Activated CD8-positive, alpha-beta memory T cell treated with anti-CD3 and anti-CD28 coated beads, Interleukin-2, amount 10 ng/mL, durations not matched to agents 7 days and 5 days (primary cell): ENCODE measurements at places on chromosomes 11 and 22. TPM values are rescaled to one million over a fixed set of nuclear protein-coding genes. Genes with fewer than 3 reads are reported as not detected.
A peak's percentile ranks its signal among the peaks of the same experiment; 100 is the strongest.

GRCh38 chr11:15557457-15558230 is 442.9 kb downstream of the INSC start:
- no peaks in the 10 kb centered on the region for H3K36me3 ChIP-seq
- no peak overlapping the region for H3K27ac ChIP-seq
- no peaks in the 10 kb centered on the region for H3K4me1 ChIP-seq
- H3K4me3 ChIP-seq: no peak overlapping the region
- no peaks in the 10 kb centered on the region for H3K27me3 ChIP-seq

MS4A6A gene
- not detected for total RNA-seq

OR5A1 gene
- total RNA-seq: not detected

DNA sequence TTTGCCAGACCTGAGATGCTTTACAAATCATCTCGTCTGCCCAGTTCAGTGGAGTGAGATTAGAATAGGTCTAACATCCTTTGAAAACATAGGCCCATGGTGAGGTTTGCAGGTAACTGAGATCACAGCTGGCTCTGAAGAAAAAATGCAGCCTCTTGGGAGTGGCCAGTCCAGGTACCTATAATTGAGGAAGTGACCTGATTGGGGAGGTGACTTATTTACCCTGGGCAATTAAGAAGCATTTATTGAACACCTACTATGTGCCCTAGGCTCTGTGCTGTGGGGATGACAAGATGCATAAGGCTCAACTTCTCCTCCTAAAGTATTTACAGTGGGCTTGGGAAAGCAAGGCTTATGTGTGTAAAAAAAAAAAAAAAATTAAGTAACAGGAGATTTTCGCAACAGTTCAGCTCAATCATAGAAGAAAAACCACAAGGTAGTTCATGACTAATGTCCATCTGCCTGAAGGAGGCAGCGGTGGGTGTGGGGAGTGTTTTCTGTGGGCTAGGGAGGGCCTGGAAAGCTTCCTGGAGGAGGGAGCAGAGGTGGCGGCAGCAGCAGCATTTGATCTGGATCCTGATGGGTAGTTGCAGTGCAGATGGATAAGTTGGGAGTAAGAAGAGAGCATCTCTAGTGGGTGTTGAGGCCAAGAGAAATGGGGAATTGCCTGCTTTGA is 16.1 kb downstream of the MICAL2 start:
- no peak overlapping the region for H3K4me3 ChIP-seq
- H3K27me3 ChIP-seq: no peaks in the 10 kb centered on the region
- peaks cover 5% of the 10 kb centered on the region for H3K36me3 ChIP-seq
- H3K4me1 ChIP-seq: peaks cover 59% of the 10 kb centered on the region

DNA sequence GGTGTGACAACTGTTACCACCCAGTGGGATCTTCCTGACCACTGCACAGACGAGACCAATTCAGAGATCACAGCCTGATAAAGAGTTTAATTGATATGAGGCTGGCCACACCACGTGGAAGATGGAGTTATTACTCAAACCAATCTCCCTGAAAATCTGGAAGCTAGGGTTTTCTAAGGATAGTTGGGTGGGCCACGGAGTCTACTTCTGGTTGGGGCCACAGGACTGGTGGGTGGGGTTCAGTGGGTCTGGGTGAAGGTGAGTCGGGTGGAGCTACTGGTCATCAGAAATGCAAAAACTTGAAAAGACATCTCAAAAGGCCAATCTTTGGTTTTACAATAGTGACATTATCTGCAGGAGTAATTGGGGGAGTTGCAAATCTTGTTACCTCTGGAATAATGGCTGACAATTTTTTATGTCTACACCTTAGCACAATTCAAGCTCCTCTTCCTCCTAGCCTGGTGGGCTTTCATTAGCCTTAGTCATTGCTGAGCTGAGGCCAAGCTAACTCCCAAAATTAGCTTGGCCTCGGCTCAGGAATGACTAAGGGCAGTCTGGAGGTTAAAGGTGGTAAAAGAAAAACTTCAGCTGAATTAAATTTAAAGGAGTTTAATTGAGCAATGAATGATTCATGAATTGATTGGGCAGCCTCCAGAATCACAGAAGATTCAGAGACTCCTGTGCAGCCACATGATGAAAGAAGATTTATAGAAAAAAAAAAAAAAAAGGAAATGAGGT is 13.1 kb downstream of the C11orf96 start:
- no peaks in the 10 kb centered on the region for H3K36me3 ChIP-seq
- H3K4me3 ChIP-seq: no peak overlapping the region
- no peak overlapping the region for H3K27ac ChIP-seq

MAML2 gene
- 14.5 TPM for total RNA-seq

PTGDR2 gene
- 3.7 TPM for total RNA-seq

- no peak overlapping the region for H3K27ac ChIP-seq
- no peaks in the 10 kb centered on the region for H3K36me3 ChIP-seq
- H3K4me1 ChIP-seq: no peaks in the 10 kb centered on the region
- H3K4me3 ChIP-seq: no peak overlapping the region
- DNase-seq: no peak
- no peaks in the 10 kb centered on the region for H3K27me3 ChIP-seq
Observed at GRCh38 chr11:27458182-27458581, 14.4 kb downstream of the LGR4 start.

CYTH4 gene
- total RNA-seq: 97.8 TPM

DNA sequence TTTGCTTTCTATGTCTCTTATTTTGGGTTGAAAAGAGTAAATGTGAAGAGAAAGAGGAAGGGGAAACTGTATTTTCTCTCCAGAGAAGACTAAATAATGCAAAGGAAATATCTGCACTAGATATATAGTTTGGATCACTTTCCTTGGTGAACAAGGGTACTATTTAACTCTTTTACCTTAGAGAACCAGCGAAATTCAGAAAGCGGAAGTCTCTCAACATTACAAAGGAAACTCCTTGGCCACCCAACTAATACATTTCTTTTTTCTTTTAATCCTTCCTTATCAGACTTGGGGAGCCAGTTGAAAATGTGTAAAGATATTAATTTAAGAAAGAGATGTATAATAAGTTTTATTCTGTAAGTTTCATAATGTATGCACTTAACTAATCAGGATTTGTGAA is 64.2 kb downstream of the SESN3 start:
- no peaks in the 10 kb centered on the region for H3K27me3 ChIP-seq
- H3K27ac ChIP-seq: no peak overlapping the region
- peaks cover 10% of the 10 kb centered on the region for H3K4me1 ChIP-seq
- no peak overlapping the region for H3K4me3 ChIP-seq

DNA sequence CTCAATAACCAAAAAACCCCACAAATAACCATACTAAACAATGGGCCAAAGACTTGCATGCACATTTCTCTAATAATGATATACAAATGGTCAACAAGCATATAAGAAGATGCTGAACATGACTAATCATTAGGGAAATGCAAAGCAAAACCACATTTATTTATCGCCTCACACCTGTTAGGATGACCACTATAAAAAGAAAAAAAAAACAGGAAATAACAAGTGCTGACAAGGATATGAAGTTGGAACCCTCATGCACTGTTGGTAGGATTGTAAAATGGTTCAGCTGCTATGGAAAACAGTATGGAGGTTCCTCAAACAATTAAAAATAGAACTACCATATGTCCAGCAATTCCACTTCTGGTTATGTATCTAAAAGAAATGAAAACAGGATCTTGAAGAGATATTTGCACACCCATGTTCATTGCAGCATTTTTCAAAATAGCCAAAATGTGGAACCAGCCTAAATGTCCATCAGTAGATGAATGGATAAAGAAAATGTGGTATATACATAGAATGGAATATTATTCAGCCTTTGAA is 66.2 kb downstream of the AMBRA1 start:
- no peaks in the 10 kb centered on the region for H3K27me3 ChIP-seq
- no peak overlapping the region for H3K4me3 ChIP-seq
- H3K36me3 ChIP-seq: peaks cover 12% of the 10 kb centered on the region
- DNase-seq: no peak

TTC36 gene
- total RNA-seq: 0.82 TPM

GRCh38 chr11:44596525-44597276 is 31.2 kb downstream of the CD82 start:
- peaks cover 40% of the 10 kb centered on the region for H3K4me1 ChIP-seq
- DNase-seq: peak; percentile 79
- H3K36me3 ChIP-seq: peaks cover 4% of the 10 kb centered on the region
- H3K4me3 ChIP-seq: peak overlapping the region; percentile 43

DDI1 gene
- total RNA-seq: not detected

- DNase-seq: no peak
- H3K27me3 ChIP-seq: no peaks in the 10 kb centered on the region
- no peak overlapping the region for H3K4me3 ChIP-seq
- peaks cover 4% of the 10 kb centered on the region for H3K36me3 ChIP-seq
- no peak overlapping the region for H3K27ac ChIP-seq
- H3K4me1 ChIP-seq: peaks cover 47% of the 10 kb centered on the region
Observed at GRCh38 chr11:95684701-95685100, 104.9 kb downstream of the FAM76B start.

GRCh38 chr11:110431051-110431672 is 1.4 kb downstream of the FDX1 start:
- peaks cover 49% of the 10 kb centered on the region for H3K4me1 ChIP-seq
- peak overlapping the region; percentile 97 for H3K27ac ChIP-seq

GRCh38 chr22:23216461-23217170 is 36.3 kb downstream of the BCR start:
- H3K27me3 ChIP-seq: no peaks in the 10 kb centered on the region
- DNase-seq: peak; percentile 71
- no peaks in the 10 kb centered on the region for H3K36me3 ChIP-seq
- no peak overlapping the region for H3K4me3 ChIP-seq

- no peaks in the 10 kb centered on the region for H3K36me3 ChIP-seq
- peak; percentile 94 for DNase-seq
- H3K4me3 ChIP-seq: no peak overlapping the region
- H3K27ac ChIP-seq: no peak overlapping the region
- H3K27me3 ChIP-seq: no peaks in the 10 kb centered on the region
- H3K4me1 ChIP-seq: peaks cover 57% of the 10 kb centered on the region
Observed at GRCh38 chr11:64846998-64847666, 2.7 kb upstream of the CDC42BPG start.
